ENCODE measurements at places on chromosomes 6 and 20.

GRCh38 chr6:79635232-79635543 is 4.1 kb downstream of the SH3BGRL2 start:
- no peak for DNase-seq

- DNase-seq, result no peak
Measured at GRCh38 chr6:26441977-26442376, 1.7 kb downstream of the BTN3A3 start.

DNA sequence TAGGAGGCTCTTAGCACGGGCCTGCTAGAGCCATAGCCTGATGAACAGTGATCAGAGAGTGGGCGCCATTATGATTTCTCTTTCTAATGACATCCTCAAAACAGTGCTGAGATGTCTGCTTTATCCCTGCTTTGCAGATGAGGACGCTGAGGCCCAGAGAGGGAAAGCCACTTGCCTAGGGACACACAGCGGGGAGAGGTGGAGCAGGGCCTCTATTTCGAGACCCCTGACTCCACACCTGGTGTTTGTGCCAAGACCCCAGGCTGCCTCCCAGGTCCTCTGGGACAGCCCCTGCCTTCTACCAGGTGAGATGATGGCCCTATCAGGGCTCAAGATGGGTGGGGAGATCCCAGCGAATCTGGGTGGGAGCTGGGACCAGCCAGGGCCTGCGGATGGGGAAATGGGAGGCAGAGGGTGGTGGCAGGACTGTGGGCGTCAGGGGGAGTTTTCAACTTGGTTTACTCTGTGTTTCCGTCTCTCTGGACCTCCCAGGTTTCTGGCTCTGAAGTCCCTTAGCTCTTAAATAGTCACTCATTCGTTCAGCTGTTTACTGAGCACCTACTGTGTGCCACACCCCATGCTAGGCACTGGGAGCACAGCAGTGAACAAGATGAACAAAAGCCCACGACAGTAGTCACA is 36.7 kb downstream of the SRC start:
- DNase-seq, result no peak

- DNase-seq, result peak; percentile 53
Measured at GRCh38 chr6:122400121-122400450, 634 bp downstream of the HSF2 start.

GRCh38 chr6:39017547-39017880 is 31.1 kb upstream of the GLP1R start:
- no peak for DNase-seq

DNA sequence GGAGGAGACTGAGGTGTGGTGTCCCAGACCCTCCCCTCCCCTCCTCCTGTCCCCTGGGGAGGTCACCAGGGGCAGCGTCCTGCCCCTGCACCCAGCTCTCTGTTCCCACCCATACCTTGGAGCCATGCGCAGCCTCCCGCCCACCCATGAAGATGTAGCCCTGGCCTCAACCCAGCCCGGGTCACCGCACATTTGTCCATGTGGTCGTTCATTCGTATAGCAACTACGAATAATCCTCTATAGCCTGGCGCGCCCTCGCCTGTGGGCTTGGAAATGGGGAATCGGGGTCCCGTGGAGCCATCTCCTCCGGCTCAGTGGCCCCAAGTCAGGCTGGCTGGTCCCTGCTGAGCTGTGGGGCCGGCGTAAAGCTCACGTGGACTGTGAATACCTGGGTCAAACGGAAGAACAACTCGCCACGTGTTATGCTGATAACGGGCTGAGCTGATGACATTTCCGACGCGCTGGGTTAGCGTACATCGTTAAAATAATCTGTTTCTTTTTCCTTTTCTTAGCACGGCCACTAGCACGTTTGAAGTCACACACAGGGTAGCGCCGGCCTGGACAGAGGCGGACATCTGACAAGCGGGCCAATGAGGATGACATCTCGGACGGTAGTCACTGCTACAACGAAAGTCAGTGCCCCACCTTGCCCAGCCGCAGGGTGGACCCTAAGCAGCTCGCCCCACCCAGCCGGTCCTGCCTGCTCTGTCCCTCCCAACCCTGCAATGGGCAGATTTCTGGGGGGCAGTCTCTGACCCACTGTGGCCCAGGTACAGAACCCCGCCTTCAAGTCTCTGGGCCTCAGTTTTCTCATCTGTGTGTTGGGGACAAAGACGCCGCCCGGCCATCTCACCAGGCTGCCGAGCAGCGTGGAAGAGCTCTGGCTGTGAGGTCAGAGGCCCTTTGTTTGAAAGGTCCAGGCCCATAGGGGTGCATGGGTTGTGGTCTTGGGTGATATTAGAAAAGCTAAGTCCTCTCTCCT is 19.8 kb upstream of the RBBP8NL start:
- DNase-seq, result no peak

DNA sequence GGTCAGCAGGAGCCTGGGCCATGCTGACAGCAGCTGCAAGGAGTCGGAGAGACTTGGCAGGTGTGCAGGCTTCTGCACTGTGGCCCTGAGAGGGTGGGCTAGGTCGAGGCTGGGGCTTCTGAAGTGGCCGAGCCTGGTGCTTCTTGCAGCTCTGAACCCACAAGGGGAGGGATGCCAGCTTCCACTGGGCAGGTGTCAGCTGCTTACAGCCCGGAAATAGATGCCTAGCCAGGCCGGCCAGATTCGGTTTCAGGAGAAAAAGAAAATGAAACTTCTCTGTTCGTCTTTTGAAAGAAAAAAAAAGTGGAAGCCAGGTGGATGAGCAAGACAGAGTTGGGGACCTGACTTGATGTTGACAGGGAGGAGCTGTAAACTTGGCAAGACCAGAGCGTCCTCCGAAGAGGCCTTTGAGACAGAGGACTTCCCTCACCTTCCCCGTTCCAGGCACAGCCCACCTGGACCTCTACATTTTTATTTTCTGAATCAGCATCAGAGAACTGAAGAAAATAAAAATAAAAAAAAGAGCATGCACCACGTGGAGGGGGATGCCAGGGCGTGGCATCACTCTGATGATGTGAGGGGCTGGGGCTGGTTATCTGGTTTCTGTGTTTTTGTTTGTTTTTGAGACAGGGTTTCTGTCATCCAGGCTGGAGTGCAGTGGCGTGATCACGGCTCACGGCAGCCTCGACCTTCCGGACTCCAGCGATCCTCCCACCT is at the start of gene ZBP1:
Gene ZBP1, minus strand, starts transcription at position 153 of the 717 bp plus-strand sequence. Its CDS starts 131 bp downstream, at position 22.
- no peak for DNase-seq
